ENCODE measurements at places on chromosomes 16 and 17. TPM values are rescaled to one million over a fixed set of nuclear protein-coding genes. Genes with fewer than 3 reads are reported as not detected.

The SPATA32 gene
- not detected for total RNA-seq

The ACE gene
- total RNA-seq: 6.9 TPM

The ASPA gene
- 1.8 TPM for total RNA-seq

The EVI2A gene
- total RNA-seq: 5.5 TPM

The SLC9A5 gene
- total RNA-seq: 2.8 TPM

The EPX gene
- not detected for total RNA-seq

The ZSCAN10 gene
- not detected for total RNA-seq

The KRTAP2-1 gene
- total RNA-seq: not detected

The PABPN1L gene
- not detected for total RNA-seq

The CDR2 gene
- 21.7 TPM for total RNA-seq

The TNFRSF17 gene
- total RNA-seq: 3.9 TPM

The KRT33B gene
- total RNA-seq: not detected

The TMEM219 gene
- 35.1 TPM for total RNA-seq

The NHERF1 gene
- 12.5 TPM for total RNA-seq

The C16orf54 gene
- 0.69 TPM for total RNA-seq

The EFNB3 gene
- total RNA-seq: 42.4 TPM

The CLUH gene
- total RNA-seq: 32.8 TPM

The HOXB3 gene
- not detected for total RNA-seq

The HOXB1 gene
- not detected for total RNA-seq

The RRAD gene
- 1.8 TPM for total RNA-seq

The SLC35G6 gene
- total RNA-seq: not detected

The BIRC5 gene
- 11.5 TPM for total RNA-seq

The ZG16B gene
- 0.23 TPM for total RNA-seq

The PYDC1 gene
- 0.92 TPM for total RNA-seq

The KRTAP1-5 gene
- not detected for total RNA-seq

The HOXB13 gene
- not detected for total RNA-seq

The WWP2 gene
- 31.4 TPM for total RNA-seq

The TMEM238L gene
- total RNA-seq: not detected

The HNF1B gene
- total RNA-seq: not detected

The NUPR1 gene
- 0.46 TPM for total RNA-seq

The LGALS9 gene
- 1.2 TPM for total RNA-seq

The KRT20 gene
- not detected for total RNA-seq
